NB4 (cell line): ENCODE measurements at places on chromosomes 7 and 10.

GRCh38 chr10:130882906-130883305, 428.6 kb downstream of the TCERG1L start:
- no peak for DNase-seq

DNA sequence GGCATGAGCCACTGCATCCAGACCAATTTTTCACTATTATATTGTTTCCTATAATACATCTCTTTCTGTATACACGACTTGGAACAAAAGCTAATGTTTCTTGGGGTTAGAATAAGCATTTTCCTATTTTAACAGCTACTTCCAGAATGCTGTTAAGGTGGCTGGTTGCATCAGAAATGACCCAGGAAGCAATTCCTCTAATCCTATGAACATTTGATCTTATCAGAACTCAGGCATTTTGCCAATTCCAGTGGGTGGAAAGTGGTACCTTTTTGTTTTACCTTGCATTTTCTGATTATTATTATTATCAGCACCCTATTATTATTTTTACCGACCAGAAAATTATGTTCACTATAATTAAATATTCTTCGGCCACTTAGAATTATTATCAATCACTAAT, 73.3 kb downstream of the NDUFB2 start:
- no peak for DNase-seq

DNA sequence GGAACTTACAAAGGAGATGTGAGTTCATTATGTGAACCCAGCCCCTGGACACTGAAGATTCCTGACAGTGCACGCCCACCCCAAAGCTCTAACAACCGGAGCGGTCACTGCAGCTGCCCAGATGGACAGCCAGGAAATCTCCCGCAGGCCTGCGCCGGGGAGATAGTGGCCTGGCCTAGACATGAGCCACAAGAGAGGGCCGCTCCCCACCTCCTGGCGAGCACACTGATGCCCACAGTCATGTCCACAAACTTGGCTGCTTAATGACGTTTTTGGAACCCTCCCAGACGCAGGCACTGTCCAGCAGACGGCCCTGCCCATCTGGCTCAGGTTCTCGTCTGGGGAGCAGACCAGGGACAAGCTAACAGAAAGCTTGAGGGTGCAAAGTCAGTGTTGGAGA, 34.2 kb downstream of the TCERG1L start:
- no peak for DNase-seq

- no peak for DNase-seq
Observed at GRCh38 chr7:47670729-47671128, 88.8 kb upstream of the TNS3 start.

GRCh38 chr7:101159696-101160674, 5.4 kb downstream of the VGF start:
- peak; percentile 52 for DNase-seq
